HFFc6 (cell line): ENCODE measurements at places on chromosomes 16 and 17. TPM values are rescaled to one million over a fixed set of nuclear protein-coding genes. Genes with fewer than 3 reads are reported as not detected.

DPEP1 gene
- total RNA-seq, result not detected in 3 replicates

TBC1D3E gene
- not detected in 3 replicates for total RNA-seq

ACD gene
- total RNA-seq, result 16.6 to 27.2 TPM (median 25.8 TPM) in 3 replicates

DNA sequence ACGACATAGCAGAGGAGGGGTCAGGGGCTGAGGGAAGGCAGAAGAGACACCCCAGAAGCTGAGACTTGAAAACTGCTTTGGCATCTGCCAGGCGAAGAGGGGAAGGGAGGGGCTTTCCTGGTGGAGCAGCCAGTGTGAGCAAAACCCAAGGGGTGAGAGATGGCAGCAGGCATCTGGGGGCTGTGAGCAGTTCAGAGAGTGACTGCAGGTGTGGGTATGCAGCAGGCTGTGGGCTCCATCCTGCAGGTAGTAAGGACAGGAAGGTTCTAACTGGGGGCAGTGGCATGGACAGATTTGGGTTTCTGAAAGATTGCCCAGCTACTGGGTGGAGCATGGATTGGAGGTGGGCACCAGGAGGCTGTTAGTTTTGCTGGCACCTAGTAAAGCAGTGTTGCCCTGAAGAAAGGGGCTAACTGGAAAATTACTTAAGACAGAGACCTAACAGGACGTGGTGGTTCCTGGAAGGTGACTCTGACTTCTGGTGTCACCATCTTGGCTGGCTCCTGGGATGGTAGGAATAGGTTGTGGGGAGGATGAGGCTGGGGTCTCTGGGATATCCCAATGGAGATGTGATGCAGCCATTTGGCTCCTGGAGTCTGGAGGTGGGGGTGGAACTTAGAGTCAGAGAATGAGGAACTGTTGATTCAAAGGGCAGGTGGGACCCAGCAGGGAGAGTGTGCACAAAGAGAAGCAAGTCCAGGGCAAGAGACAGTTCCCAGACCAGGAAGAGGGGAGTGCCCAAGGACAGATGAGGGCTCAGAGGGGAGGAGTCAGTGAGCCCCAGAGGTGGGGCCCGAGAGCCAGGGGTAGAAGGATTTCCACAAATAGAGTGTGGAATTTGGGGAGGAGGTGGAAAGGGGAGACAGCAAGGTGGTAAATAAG lies 11.2 kb downstream of the BCL7C start:
- no peak for DNase-seq
- peaks cover 1% of the 10 kb centered on the region; the same call in 1 of the 2 replicates for H3K27me3 ChIP-seq
- no peaks in the 10 kb centered on the region for H3K4me1 ChIP-seq
- H3K27ac ChIP-seq, result peak overlapping the region; percentile 1; the same call in 1 of the 2 replicates
- H3K36me3 ChIP-seq, result peaks cover 10% of the 10 kb centered on the region; the same call in 1 of the 2 replicates

TBX2 gene
- total RNA-seq, result 42.8 to 70.9 TPM (median 46.0 TPM) in 3 replicates

GRCh38 chr17:4610162-4610561 lies 25.8 kb downstream of the SMTNL2 start:
- no peak for DNase-seq
- H3K4me3 ChIP-seq, result no peak overlapping the region
- H3K4me1 ChIP-seq, result peaks cover 6% of the 10 kb centered on the region; the same call in 1 of the 2 replicates
- peaks cover 52% of the 10 kb centered on the region for H3K27me3 ChIP-seq
- H3K36me3 ChIP-seq, result no peaks in the 10 kb centered on the region
- no peak overlapping the region for H3K27ac ChIP-seq

GRCh38 chr16:81604960-81605383 lies 160.4 kb downstream of the CMIP start:
- peaks cover 68% of the 10 kb centered on the region for H3K4me1 ChIP-seq
- no peak overlapping the region; the same call in 1 of the 2 replicates for H3K4me3 ChIP-seq
- peaks cover 4% of the 10 kb centered on the region for H3K27me3 ChIP-seq
- peaks cover 5% of the 10 kb centered on the region; the same call in 1 of the 2 replicates for H3K36me3 ChIP-seq
- DNase-seq, result peak; percentile 84

DNA sequence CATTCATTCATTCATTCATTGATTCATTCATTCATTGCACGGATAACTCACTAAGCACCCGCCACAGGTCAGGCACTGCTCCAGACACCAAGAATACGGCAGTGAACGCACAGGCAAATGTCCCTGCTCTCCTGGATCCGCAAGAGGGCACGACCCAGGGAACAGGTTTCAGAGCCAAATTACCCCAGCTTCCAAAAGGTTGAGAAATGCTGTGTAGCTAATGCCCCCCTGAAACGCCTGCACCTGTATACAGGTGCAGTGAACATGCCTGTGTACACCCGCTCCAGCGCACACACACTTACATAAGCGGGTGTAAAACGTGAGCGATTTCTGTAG lies 9.6 kb upstream of the UBE2I start:
- no peak overlapping the region for H3K27ac ChIP-seq
- peaks cover 10% of the 10 kb centered on the region for H3K27me3 ChIP-seq
- H3K36me3 ChIP-seq, result no peaks in the 10 kb centered on the region
- peaks cover 12% of the 10 kb centered on the region for H3K4me1 ChIP-seq
- no peak for DNase-seq

- no peak overlapping the region for H3K4me3 ChIP-seq
- H3K4me1 ChIP-seq, result peaks cover 43% of the 10 kb centered on the region
- no peak for DNase-seq
- no peak overlapping the region for H3K27ac ChIP-seq
- no peaks in the 10 kb centered on the region; the same call in 1 of the 2 replicates for H3K27me3 ChIP-seq
Observed at GRCh38 chr17:12505866-12506265, 159.8 kb upstream of the MYOCD start.
